ENCODE measurements at places on chromosomes 4 and X.

DNA sequence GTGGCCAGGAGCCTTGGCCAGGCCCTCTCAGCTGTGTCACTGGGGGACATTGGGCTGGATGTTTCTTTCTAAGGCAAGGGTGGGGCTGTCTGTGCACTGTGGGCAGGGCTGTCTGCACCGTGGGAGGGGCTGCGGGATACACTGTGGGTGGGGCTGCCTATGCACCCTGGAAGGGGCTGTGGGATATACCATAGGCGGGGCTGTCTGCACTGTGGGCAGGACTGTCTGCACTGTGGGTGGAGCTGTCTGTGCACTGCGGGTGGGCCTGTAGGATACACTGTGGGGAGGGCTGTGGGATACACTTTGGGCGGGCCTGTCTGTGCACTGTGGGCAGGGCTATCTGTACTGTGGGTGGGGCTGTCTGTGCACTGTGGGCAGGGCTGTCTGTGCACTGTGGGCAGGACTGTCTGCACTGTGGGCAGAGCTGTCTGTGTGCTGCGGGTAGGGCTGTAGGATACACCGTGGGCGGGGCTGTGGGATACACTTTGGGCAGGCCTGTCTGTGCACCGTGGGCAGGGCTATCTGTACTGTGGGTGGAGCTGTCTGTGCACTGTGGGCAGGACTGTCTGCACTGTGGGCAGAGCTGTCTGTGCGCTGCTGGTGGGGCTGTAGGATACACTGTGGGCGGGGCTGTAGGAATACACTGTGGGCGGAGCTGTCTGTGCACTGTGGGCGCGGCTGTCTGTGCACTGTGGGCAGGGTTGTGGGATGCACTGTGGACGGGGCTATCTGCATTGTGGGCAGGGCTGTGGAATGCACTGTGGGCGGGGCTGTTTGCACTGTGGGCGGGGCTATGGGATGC is 31.1 kb downstream of the ACOX3 start:
- DNase-seq = no peak

- no peak for DNase-seq
These were observed 1.8 kb downstream of the NLGN4X start for GRCh38 chrX:6226596-6227452.

- DNase-seq = no peak
These were observed at the start of gene CT83 for GRCh38 chrX:116462822-116463221. Gene CT83 (minus strand): TSS chrX:116462976. CDS start chrX:116462856, 120 bp downstream.

DNA sequence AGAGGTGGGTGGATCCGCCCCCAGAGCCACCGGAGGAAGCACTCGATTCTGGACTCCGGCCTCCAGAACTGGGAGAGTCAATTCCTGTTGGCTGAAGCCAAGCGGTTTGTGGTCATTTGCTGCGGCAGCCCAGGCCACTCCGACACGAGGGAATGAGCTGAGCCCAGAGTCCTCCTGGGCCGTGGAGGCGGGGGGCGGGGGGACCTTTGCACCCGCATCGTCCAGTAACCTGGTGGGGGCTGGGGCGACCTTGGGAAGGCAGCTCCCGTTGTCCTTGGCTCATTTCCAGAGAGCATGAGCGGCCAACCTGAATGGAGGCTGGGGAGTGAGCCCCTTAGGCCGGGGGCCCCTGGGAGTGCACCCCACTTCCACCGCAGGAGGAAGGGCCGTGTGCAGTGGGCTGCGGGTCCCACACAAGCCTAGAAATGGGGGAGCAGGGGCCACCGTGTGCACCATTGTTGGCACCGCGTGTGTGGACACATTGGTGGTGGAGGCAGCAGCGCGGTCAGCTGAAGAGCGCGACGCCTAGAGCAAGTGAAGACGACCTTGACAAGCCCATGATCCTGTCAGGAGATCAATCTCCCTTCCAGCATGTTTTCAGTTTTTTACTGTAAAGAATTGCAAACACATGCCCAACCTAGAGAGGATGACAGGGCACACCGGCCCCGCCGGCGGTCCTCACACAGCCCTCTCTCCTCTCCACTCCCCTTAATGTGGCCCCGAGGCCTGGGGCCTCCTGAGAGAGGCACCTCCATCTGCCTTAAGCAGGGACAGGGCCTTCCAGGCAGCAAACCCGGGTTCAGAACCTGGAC is 19.9 kb upstream of the DUSP9 start:
- no peak for DNase-seq

DNA sequence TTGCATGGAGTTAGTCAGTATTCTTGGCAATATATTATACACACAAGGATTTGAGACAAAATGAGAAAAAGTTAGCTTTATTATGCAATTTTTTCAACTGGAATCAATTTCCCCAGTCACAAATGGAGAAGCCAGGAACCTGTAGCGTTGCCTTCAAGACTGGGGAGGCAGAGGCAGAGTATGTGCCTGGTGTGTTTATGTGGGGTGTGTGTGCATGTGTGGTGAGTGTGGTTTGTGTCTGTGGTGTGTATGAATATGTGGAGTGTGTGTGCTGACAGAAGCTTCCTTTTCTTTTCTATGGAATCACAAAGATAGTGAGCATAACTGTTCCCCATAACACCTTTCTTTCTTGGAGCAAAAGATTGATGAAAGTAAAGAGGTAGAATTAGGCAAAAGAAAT is 37.0 kb downstream of the TNIP3 start:
- no peak for DNase-seq

GRCh38 chr4:89212666-89213381 is 94.8 kb downstream of the GPRIN3 start:
- DNase-seq = no peak

- DNase-seq = no peak
These were observed 140.9 kb upstream of the ATP6AP2 start for GRCh38 chrX:40439625-40440532.

DNA sequence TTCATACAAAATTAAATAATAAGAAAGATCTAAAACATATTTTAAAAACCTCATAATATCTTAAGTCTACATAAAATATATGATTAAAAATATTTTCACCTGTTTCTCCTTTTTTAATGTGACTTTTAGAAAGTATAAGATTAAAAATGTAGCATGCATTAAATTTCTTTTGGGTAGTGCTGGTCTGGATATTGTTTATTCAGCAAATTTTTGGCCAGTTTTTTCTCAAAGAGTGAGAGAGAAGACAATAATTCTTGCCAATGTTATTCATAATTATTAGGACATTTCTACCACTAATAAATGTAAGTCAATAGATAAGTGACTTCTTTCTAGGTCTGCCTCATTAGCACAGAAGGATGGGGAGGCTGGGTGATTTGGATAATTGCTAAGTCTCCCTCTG is 14.1 kb downstream of the MAGEB1 start:
- DNase-seq = no peak
